ENCODE measurements at places on chromosomes 3 and 15.

- DNase-seq, result no peak
Measured at GRCh38 chr3:116083683-116084082, 361.6 kb downstream of the LSAMP start.

- peak; percentile 42 for DNase-seq
Measured at GRCh38 chr15:29139540-29140459, 129.8 kb downstream of the NSMCE3 start.

DNA sequence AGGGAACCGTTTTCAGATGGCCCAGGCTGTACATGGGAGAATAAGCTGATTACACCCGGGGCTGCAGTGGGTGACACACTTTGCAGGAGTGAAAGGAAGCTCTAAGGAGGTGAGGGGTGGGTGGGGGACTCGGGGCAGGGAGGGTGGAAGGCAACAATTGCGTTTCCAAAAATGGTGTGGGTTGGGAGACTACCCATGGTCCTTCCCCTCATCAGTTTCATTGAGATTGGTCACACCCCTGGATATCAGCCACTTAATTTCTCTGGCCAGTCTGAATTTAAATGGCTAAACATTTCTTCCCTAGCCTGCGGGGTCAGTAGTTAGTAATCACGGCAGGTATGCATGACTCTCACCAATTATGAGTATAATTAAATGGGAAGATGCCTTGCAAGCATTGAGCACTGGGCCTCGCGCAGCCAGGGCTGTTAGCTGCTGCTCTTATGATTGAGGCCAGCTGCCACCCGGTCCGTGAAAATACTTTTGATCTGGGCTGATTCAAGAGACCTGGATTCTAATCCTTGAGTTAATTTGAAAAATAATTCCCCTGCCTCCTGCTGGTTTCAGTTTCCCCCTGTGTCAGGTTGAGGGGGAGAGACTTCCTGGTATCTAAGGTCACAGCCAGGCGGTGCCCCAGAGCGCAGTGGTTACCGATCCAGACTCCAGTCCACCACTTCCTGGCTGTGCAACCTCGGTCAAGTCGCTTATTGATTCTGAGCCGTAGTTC, 23.3 kb downstream of the SLC6A6 start:
- peak; percentile 42 for DNase-seq

DNA sequence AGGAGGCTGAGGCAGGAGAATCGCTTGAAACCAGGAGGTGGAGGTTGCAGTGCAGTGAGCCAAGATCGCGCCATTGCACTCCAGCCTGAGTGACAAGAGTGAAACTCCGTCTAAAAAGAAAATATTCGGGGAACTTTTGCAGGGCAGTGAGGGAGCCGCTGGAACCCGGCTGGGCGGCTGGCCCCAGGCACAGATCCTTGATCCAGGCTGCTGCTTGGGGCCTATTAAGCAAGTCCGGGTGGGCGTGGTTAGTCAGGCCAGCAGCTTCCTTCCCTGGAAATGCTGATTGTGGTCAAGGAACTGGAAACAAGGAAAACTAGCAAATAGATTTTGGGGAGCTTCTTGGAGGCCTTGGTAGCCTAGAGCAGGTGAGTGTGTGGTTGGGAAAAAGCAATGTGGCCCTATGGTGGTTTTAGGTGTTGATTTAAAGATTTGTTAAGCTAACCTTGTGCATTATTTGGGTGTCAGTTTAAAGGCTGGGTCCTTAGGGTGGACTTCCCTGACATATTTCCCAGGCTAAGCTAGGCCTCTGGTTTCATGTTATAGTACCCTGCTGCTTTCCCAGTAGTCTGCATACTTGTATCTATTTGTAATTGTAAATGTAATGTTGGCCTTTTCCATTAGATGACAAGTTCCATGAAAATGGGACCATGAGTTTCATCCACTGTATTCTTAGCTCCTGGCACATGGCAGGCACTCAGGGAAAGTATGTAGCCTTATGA, 17.7 kb upstream of the SNX22 start:
- no peak for DNase-seq

- peak; percentile 72 for DNase-seq
Measured at GRCh38 chr15:90097475-90097874, 4.8 kb downstream of the IDH2 start.

DNA sequence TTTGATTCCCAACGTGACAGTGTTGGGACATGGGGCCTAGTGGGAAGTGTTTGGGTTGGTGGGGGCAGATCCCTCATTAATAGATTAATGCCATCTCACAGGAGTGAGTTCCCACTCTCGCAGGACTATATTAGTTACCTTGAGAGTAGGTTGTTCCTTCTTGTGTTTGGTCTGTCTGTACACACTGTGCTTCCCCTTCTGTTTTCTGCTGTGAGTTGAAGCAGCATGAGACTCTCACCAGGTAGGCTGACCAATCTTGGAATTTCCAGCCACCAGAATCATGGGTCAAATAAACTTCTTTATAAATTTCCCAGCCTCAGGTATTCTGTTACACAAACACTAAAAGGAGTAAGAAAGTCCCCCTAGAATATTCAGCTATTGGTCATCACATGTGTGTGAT, 145.4 kb downstream of the ERC2 start:
- no peak for DNase-seq

DNA sequence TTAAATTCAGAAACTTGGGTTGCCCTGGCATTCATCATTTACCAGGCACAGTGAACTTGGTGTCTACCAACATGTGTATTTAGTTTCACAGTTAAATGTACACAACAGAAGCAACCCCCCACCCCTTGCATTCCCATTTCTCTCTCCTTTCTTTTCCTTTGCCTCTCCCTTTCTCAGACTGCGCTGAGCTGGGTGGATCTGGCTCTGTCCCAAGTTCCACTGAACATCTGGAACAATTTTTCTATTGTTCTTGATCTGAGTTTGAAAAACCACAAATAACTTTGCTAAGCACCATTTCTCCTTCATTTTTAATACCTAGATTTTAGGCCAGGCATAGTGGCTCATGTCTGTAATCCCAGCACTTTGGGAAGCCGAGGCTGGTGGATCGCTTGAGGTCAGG, 242.2 kb downstream of the ABHD5 start:
- DNase-seq, result no peak

DNA sequence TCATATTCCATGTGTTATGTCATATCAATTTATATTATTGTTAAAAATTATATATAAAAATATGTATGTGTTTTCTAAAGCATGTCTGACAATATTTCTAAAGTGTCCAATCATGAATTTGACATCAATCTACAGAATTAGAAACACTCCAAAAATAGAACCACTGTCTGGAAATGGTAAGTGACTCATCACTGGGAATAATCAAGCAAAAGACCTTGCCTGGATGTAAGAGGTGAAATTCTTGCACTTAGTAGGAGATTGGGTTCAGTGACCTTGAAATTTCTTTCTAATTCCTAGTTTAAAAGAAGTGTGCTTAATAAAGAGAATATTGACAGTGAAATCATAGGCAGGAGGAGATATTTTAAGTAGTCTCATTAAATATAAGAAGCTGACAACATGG, 188.8 kb downstream of the ZNF385D start:
- DNase-seq, result no peak

- DNase-seq, result no peak
Measured at GRCh38 chr3:59006634-59007517, 42.9 kb downstream of the CFAP20DC start.

DNA sequence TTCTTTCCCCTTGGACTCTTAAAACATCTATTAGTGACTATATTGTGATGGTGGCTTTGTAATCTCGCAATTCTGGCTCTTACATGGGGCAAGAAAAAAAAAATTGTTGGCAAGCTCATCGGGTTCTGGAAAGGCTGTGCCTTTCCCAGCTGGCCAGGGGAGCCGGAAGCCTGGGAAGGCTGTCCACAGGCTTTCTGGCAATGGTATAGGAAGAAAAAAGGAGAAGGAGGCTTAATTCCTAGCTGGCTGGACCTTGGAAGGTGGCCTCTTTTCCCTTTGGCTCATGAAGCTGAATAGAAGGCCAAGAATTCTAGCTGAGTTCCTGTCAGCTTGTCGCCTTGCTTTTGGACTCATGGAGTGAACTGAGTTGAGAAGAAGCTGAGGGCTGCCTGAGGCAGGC, 243.5 kb upstream of the SEMA6D start:
- DNase-seq, result no peak

DNA sequence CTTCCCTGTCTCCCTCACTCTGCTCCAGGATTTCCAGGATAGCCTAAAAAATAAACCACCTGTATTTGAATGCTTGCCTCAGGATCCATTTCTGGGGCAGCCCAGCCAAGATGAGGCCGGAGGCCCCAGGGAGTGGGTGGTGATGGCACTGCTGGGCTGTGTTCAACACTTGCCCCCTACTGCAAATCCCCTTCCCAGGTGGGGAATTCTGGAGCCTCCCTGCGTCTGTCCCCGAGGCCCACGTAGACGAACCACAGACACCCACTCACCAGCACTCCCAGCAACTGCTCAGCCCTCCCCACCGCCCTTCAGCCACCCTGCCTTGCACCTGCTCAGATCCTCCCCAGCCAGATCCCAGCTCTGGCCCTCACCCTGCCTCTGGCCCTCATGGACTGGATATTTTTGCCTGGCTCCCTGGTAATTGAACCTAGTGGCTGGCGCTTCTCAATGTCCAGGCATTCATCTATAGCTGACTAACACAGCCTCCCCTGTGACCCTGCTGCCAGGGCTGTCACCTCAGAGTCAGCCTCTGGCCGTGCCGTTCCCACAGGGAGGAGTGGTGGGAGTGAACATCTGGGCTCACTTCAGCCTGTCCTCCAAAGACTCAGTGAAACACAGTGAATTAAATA, 17.1 kb upstream of the EPB42 start:
- no peak for DNase-seq

- DNase-seq, result no peak
Measured at GRCh38 chr3:112572701-112573100, 10.9 kb downstream of the SLC35A5 start.

GRCh38 chr3:37492977-37493471, 318.6 kb upstream of the LRRFIP2 start:
- no peak for DNase-seq

DNA sequence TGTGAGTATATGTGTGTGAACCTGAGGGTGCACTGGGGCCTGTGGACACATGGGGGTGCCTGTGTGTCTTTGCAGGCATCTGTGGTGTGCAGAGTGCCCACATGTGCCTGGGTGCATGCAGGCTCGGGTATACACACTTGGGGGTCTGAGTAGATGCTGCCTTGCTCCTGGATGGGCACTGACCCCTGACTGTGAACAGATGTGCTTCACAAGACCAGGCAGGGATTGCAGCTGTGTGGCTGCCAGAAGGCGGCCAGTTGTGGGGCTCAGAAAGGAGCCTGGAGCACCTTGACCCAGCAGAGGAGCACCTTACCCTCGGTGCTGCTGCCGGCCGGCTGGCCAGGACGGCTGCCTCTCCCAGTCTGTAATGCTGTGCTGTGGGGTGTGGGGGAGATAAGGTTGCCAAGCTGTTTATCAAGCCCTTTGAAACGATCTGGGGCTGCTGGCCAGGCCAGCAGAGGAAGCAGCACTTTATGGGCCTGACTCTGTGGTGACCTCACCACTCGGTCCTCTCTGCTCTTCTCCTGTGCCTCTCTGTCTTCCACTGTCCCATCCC, 55.5 kb upstream of the MRPS22 start:
- no peak for DNase-seq

- no peak for DNase-seq
Measured at GRCh38 chr3:186264608-186265400, 97.2 kb downstream of the DGKG start.

GRCh38 chr3:37892927-37893600, 31.4 kb downstream of the CTDSPL start:
- no peak for DNase-seq

DNA sequence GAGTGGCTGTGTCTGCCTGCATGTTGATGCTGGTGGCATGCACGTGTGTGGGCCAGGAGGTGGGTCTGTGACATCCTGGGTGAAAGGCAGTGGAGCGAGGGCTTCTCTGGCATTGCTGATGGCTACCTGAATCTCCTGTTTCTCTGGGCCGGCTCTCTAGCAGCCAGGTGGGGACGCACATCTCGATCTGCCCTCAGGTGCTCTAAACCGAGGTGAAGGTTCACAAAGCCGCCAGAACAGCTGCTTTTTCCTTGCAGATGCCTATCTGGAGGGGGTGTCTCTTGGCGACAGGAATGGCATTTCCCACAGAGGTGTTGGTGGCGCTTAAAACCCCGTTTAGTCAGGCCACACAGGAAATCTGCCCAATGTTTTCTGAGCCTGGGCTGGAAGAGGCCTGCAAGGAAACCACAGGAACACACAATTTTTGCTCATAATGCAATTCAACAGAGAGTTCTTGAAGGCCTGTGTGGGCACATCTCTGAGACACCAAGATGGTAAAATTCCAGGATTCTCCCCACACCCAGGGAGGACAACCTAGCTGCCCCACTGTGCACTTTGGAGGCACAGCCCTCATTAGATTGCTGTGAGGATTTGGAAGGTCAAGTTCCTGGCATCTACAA, 11.9 kb downstream of the TMEM158 start:
- DNase-seq, result no peak

- no peak for DNase-seq
Measured at GRCh38 chr15:70316059-70316600, 218.4 kb upstream of the TLE3 start.

- no peak for DNase-seq
Measured at GRCh38 chr15:72033711-72034110, 84.2 kb downstream of the MYO9A start.

DNA sequence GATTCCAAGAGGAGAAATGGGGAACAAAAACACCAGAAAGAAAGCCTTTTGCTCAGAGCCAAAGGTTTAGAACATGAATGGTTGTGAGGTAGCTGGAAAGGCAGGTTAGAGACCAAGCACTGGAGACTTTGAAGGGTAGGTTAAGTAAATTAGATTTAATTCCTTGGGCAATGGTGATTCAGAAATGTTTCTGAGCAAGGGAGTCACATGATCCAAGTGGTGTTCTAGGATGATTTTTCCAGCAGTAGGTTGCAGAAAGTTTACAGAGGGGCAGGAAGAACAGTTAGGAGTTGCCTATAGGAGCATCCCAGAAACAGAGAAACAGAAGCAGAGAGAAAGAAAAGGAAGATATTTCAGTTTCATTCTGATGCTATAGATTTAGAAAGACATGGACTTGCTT, 139.8 kb downstream of the WDR76 start:
- no peak for DNase-seq

DNA sequence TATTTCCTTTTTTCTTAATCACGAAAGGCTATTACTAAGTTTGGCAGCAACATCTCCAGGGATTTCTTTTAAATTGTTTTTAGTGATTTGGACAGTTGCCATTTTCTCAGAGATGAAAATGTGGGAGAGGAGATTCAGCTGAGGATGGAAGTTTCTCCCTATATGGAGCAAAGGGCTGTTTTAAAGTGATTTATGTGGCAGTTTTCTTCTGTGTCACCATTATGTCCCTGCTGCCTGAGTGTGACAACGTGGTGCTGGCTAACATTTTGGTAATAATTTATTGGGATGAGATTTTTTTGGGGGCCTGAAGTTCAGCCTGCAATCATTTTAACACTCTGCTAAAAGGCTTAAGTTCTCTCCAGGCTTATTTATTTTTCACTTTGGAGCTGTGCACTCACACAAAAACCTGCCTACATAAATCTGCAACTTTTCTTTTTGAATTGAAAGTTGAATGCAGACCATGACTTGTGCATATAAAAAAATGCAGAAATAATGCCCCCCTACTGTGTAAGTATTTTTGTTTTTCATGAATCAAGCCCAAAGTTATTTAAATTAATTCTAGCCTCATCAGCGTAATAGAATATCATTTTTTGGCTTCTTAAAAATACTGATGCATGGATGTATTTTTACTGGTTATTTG, 210.9 kb downstream of the ZIC1 start:
- no peak for DNase-seq
